Nucleus accumbens (tissue), 56 donors: ENCODE measurements at places on chromosomes 5 and 9.

- peak; percentile 38 for DNase-seq
Measured at GRCh38 chr5:115815693-115816225, 700 bp downstream of the CDO1 start.

GRCh38 chr5:142537938-142538337 is 148.0 kb downstream of the FGF1 start:
- no peak for DNase-seq

- DNase-seq: no peak
Measured at GRCh38 chr5:51997500-51997899, 614.3 kb downstream of the ISL1 start.

DNA sequence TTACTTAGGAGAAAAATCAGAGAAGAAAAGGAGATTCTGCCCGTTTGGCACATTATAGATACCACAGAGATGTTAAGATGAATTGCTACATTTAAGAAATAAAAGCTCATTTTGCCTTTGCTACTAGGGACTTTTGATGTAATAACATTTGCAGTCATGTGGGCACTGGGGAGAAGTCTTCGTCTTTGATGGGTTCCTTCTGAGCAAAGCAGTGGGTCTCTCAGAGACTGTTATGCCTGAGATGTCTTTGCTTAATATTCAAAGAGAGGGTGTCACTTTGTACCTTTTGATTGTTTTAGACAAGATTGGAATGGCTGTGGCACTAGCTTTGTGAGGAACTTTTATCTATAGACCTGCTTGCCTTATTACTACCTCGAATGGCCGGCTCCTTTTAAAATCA is 25.0 kb downstream of the SLC25A25 start:
- DNase-seq: no peak

GRCh38 chr9:128213746-128214497 is 10.7 kb downstream of the DNM1 start:
- DNase-seq: no peak

GRCh38 chr9:34331196-34331595 is 1.8 kb downstream of the NUDT2 start:
- DNase-seq: no peak

GRCh38 chr9:88835772-88836171 is 155.5 kb upstream of the S1PR3 start:
- no peak for DNase-seq

DNA sequence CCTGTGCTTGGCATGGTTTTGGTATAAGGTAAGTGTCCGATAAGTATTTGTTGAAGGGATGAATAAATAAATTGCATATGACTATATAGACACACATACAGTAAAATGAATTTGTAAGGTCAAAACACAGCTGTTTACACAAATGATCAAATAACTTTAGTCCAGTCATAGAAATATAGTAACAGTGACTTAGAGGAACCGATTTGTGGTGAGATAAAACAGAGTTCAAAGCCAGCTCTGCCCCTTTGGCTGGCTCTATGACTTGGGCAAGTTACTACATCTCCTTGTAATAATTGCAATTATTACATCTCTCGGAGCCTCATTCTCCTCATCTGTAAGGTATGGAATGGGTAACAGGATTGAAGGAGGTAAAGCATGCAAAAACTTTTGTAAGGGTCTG is 384.0 kb downstream of the PLK2 start:
- DNase-seq: no peak

GRCh38 chr5:90824436-90824835 is 265.8 kb downstream of the ADGRV1 start:
- DNase-seq: no peak

DNA sequence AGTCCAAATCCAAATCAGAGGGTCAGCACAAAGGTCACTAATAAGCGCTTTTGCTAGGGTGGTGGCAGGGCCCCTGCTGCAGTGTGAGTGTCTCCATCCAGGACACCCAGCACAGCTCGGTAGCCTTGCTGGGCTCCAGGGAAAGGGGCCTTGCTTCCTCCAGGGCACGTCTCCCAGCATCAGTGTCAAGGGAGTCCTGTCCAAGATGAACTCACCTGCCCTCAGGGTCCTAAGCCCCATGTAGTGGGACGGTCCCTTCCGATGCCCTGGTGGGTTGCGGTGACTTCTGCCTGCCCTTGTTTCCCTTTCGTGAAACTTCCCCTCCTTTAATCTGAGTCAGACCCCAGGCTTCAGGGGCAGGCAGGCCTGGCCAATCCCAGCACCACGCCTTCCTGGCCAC is 101.7 kb downstream of the ZNF354C start:
- DNase-seq: no peak

GRCh38 chr5:135986891-135987401 is 32.2 kb upstream of the LECT2 start:
- no peak for DNase-seq

GRCh38 chr5:148909766-148910165 is 83.4 kb downstream of the ADRB2 start:
- no peak for DNase-seq

- DNase-seq: no peak
Measured at GRCh38 chr9:131329241-131329641, 39.7 kb downstream of the PLPP7 start.

DNA sequence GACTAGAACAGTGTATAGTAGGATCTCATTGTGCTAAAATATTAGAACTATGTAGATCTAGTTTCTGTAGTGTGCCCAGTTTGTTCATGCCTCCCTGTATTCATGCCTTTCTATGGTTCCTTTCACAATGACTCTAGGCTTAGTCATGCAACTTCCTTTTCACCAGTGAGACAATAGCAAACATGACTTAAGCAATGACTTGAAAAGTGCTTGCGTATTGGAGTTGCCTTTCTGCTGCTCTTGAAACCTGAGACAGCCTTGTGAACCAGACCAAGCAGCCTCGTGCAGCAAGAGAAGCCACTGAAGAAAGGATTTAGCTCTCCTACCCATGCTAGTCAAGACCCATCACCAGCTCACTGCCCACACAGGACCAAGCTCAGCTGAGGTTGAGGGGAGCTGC is 294.5 kb upstream of the TAS2R1 start:
- DNase-seq: no peak

DNA sequence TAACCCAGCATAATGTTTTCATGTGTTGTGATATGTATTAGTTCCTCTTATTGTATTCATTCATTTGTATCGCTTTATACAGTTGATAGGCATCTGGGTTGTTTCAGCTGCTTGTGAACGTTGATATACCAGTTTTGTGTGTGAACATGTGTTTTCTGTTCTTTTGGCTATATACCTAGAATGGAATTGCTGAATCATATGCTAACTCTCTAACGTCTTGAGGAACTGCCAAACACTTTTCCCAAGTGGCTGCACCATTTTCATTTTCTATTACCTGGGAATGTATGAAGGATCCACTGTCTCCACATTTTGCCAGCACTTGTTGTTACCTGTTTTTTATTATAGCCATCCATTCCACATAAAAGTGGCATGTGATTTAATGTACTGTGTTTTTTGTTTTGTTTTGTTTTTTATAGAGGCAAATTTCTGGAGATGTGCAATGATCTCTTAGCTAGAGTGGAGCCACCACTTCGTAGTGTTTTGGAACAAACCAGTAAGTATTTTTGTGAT is 34.6 kb downstream of the HSPA4 start:
- no peak for DNase-seq

GRCh38 chr9:115300874-115301273 is 182.9 kb upstream of the TNC start:
- no peak for DNase-seq

DNA sequence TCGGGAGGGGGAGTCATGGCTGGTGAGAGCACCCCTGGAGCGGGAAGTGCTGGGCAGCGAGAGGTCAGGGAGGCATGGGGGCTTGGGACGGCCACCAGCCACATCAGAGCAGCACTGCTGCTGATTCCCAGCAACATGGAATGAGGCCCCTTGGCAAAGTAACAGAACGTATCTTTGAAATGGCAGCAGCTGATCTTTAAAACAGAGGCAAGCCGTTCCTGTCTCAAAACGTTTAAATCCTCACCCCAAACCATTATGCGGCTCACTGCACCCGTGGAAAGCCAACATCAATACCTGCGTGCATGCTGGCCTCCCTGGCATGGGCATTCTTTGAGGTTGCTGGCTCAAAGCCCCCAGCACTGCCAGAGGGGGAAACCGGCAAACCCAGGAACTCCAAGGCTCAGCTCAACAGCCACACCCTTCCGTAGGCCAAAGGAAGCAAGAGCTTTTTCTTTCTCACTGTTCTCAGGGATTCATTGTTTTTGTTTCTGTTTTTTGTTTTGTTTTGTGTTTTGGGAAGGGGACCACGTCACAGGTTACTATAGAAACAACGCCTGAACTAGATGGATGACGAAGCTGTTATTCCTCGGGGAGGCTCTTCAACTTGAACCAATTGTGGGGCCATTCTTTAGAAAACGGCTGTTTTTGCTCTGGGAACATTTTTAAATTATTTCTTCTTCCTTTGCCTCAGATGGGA is 28.1 kb upstream of the OBP2B start:
- DNase-seq: no peak

GRCh38 chr5:151643388-151643787 is 43.3 kb downstream of the SPARC start:
- DNase-seq: no peak

- no peak for DNase-seq
Measured at GRCh38 chr9:16960084-16960483, 89.6 kb upstream of the BNC2 start.

- no peak for DNase-seq
Measured at GRCh38 chr5:157816682-157817386, 42.1 kb downstream of the CLINT1 start.

- DNase-seq: no peak
Measured at GRCh38 chr9:16268067-16268881, 602.2 kb downstream of the BNC2 start.

- DNase-seq: no peak
Measured at GRCh38 chr5:30112867-30113266, 1080.6 kb upstream of the CDH6 start.

DNA sequence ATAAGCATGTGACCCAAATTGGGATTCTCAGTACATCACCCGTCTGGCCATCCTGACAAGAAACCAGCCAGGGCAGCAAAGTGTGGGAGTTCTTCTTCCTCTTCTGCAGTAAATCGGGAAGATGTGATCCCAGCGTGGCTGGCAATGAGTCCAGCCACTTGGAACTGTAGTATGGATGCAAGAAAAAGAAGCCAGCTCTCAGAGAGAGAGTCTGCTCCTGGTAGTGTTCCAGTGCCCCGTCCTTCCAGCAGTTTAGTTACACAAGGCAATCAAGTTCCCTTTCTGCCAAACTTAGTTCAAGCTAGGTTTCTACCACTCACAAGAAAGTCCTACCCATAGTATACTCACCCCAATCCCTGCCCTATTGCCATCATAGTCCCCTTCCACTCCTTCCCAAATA is 65.6 kb downstream of the CDK5RAP2 start:
- no peak for DNase-seq

DNA sequence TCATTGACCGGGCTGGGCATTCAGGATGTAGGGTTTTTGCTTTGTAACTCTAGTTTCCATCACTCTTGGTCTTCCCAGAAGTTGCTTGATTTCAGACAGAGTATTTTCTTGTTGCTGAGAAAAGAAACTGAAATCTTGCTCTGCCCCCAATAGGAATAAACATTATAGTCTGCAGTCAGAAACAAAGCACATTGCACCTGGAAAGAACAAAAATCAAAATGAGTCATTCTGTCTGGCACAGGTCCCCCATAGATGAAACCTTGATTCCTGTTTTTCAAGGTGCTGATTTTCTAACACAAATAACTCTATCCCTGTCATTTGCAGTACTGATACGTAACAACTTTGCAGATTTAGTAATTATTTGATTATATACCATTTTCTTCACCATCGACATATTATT is 232.1 kb downstream of the FBXO4 start:
- DNase-seq: no peak

DNA sequence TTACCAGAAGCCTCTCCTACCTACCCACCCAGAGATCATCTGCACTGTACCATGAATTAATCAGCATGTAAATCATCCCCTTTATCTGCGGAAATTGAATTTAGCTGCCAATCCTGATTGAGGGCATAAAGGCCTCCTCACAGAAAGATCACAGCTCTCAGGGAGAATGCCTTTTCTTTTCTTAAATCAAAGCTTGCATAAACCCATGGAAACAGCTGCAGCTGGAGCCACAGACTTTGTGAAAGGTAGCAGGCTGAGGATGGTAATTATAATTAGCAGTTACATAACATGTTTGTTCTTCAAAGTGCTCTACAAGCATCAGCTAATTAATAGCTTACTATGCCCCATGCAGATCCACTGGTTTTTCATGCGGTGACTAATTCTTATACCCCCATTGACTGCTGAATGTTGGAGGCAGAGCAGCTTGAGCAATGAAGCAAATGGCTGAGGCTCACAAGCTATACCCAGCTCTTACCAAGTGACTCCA is 54.6 kb downstream of the SUSD1 start:
- peak; percentile 58 for DNase-seq

- no peak for DNase-seq
Measured at GRCh38 chr5:135032999-135033861, 798 bp downstream of the PITX1 start.

DNA sequence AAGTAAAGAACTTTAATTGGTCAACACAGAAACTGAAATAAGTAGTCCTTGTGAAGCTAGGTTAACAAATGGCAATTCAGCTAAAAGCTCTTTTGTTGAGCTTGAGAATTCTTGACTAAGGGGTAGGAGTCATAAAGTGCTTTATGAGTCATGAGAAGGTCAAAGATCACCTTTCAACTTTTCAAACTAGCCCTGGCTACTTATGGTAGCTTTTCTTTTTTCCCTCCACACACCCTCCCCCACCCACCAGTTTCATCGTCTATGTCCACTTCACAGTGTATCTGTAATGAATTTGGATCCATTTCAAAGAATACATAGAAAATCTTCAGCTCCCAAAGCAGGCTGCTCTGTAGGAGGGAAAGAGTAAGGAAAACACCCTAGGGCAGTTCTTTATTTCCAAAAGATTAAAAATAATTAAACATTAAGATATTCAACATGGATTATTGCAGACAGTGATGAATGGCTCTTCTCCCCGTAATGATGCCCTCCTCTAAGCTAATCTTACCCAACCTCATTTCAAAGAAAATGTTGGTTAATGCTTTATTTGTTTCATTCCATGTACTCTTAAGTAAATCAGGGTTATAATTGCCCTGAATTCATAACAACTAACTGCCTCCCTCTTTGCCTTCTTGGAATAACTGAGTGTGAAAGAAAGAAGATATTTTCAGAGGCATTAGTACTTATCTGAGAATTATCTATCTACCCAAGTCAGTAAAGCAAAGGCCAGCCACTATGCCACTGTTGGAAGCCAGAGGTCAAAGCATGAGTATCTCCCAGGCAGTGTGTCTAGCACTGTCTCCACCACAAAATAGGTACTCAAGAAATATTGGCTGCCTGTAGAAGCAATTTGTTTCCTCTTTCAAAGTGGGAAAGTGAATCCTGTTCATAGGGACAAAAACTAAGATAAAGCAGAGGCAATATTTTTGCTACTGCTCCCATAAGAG is 290.6 kb downstream of the PIK3R1 start:
- no peak for DNase-seq
